ENCODE measurements at places on chromosomes 2 and 18. TPM values are rescaled to one million over a fixed set of nuclear protein-coding genes. Genes with fewer than 3 reads are reported as not detected.

The SERPINB3 gene
- 0.07 TPM for total RNA-seq

The TMEM163 gene
- 0.76 TPM for total RNA-seq

The GAL3ST2 gene
- total RNA-seq: 0.46 TPM

The LYPD1 gene
- 12.8 TPM for total RNA-seq

The NEUROD1 gene
- total RNA-seq: not detected

The ZAP70 gene
- total RNA-seq: 0.13 TPM

The PSMA8 gene
- not detected for total RNA-seq

The FBXO48 gene
- 0.39 TPM for total RNA-seq

The IL36RN gene
- not detected for total RNA-seq

The SLC11A1 gene
- 0.13 TPM for total RNA-seq

The SLC19A3 gene
- 0.78 TPM for total RNA-seq

The CLEC4F gene
- not detected for total RNA-seq

The EFR3B gene
- total RNA-seq: 2.4 TPM

The RBBP8 gene
- 16.4 TPM for total RNA-seq

The IFIH1 gene
- 7.3 TPM for total RNA-seq

The MOCOS gene
- 5.6 TPM for total RNA-seq

The MROH2A gene
- total RNA-seq: not detected

The SIGLEC15 gene
- 1.8 TPM for total RNA-seq

The MPP4 gene
- total RNA-seq: 6.2 TPM

The FBXO15 gene
- 0.73 TPM for total RNA-seq

The CCDC121 gene
- total RNA-seq: 1.8 TPM

The IL1R2 gene
- 0.13 TPM for total RNA-seq

The PLCD4 gene
- 2.0 TPM for total RNA-seq

The GKN2 gene
- not detected for total RNA-seq

The CCDC148 gene
- 0.43 TPM for total RNA-seq

The CDH19 gene
- total RNA-seq: 0.33 TPM

The KIF5C gene
- total RNA-seq: 0.10 TPM

The CERKL gene
- total RNA-seq: not detected

The BOLL gene
- not detected for total RNA-seq

The SOX11 gene
- 0.03 TPM for total RNA-seq

The NUP35 gene
- 8.7 TPM for total RNA-seq

The GREB1L gene
- total RNA-seq: 1.0 TPM

The MZT2A gene
- total RNA-seq: 49.3 TPM

The CABYR gene
- 5.7 TPM for total RNA-seq

The RNF152 gene
- 36.8 TPM for total RNA-seq

The ACOXL gene
- not detected for total RNA-seq

The PTPRN gene
- total RNA-seq: 23.5 TPM

The RANBP2 gene
- 65.4 TPM for total RNA-seq

The FSHR gene
- not detected for total RNA-seq

The FOXI3 gene
- total RNA-seq: not detected

The CGREF1 gene
- 40.8 TPM for total RNA-seq

The IL36A gene
- total RNA-seq: not detected

The IL1R1 gene
- total RNA-seq: 109 TPM

The SKOR2 gene
- total RNA-seq: not detected

The C2orf15 gene
- not detected for total RNA-seq

The DHRS9 gene
- 2.7 TPM for total RNA-seq

The COLEC12 gene
- 21.1 TPM for total RNA-seq

The SMC6 gene
- 19.4 TPM for total RNA-seq

The AGXT gene
- not detected for total RNA-seq

The ABCG8 gene
- not detected for total RNA-seq

The KLHL30 gene
- 5.2 TPM for total RNA-seq

The DLX2 gene
- total RNA-seq: 0.33 TPM

The SANBR gene
- total RNA-seq: 10.4 TPM

The MTHFD2 gene
- total RNA-seq: 233 TPM
